ENCODE measurements at places on chromosomes 11 and 22. TPM values are rescaled to one million over a fixed set of nuclear protein-coding genes. Genes with fewer than 3 reads are reported as not detected.

GRCh38 chr11:6599449-6599848 lies 4.0 kb downstream of the RRP8 start:
- DNase-seq: no peak

DNA sequence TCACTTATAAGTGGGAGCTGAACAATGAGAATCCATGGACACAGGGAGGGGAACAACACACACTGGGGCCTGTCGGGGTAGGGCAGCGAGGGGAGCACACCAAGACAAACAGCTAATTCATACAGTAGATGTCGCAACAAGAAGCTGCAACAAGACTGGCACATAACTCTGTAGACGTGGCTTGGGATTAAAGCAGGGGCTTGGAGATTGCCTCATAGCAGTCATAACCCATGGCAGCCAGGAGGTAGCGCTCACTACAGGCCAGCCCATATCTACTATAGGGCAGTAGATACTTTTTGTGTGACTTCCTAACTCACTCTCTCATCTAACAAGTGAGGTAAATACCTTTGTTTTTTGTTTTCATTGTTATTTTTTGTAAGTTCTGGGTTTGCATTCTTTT lies 1.7 kb upstream of the OR9G4 start:
- DNase-seq: no peak

DNA sequence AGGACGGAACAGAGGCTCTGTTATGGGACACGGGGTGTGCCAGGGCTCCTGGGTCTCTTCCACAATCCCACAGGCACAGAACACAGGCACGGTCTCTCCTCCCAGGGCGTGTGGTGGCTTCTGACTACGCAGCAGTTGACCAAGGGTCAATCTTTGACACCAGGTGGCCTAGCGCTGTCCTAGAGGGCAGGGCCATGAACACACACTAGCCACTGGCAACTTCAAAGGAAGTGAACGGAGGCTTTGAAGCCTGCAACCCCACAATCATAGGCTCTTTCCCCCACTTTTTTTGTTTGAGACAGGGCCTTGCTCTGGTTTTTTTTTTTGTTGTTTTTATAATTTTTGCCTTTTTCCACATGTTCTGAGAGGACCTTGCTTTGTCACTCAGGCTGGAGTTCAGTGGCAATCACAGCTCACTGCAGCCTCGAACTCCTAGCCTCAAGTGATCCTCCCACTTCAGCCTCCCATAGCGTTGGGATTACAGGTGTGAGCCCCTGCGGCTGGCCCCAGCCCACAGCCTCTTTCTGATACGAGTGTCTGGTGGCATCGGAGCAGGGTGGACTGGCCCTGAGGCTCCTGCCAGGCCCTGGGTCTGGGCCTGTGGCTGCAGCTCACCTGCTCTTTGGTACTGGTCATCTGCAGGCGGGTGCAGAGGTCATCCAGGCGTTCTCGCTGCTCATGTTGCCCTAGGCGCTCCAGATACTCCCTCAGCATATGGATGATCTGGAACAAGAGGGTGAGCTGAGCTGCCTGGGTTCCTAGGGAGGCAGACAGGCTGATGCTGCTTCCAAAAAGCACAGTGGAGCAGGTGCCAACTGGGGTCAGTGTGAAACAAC lies 9.1 kb downstream of the GALR3 start:
- DNase-seq: no peak

- DNase-seq: no peak
These were observed 24.5 kb downstream of the PISD start for GRCh38 chr22:31637447-31637890.

- DNase-seq: no peak
These were observed 34.3 kb downstream of the GUCY1A2 start for GRCh38 chr11:106983991-106984390.

CRYBA4 gene
- 1.6 TPM for total RNA-seq

MRGPRX4 gene
- total RNA-seq: not detected

C11orf86 gene
- not detected for total RNA-seq

DYNC2H1 gene
- 51.7 TPM for total RNA-seq

- peak; percentile 40 for DNase-seq
These were observed 94.4 kb upstream of the CHRM4 start for GRCh38 chr11:46485856-46486443.

DNA sequence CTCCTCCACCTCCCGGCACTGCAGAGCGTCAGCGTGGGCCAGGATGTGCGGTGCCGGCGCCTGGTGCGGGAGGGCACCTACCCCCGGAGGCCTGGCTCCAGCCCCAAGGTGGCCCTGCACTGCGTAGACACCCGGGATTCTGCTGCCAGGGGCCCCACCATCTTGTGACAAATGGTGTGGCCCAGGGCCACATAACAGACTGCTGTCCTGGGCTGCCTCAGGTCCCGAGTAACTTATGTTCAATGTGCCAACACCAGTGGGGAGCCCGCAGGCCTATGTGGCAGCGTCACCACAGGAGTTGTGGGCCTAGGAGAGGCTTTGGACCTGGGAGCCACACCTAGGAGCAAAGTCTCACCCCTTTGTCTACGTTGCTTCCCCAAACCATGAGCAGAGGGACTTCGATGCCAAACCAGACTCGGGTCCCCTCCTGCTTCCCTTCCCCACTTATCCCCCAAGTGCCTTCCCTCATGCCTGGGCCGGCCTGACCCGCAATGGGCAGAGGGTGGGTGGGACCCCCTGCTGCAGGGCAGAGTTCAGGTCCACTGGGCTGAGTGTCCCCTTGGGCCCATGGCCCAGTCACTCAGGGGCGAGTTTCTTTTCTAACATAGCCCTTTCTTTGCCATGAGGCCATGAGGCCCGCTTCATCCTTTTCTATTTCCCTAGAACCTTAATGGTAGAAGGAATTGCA lies 13.5 kb downstream of the TSKU start:
- no peak for DNase-seq

DNA sequence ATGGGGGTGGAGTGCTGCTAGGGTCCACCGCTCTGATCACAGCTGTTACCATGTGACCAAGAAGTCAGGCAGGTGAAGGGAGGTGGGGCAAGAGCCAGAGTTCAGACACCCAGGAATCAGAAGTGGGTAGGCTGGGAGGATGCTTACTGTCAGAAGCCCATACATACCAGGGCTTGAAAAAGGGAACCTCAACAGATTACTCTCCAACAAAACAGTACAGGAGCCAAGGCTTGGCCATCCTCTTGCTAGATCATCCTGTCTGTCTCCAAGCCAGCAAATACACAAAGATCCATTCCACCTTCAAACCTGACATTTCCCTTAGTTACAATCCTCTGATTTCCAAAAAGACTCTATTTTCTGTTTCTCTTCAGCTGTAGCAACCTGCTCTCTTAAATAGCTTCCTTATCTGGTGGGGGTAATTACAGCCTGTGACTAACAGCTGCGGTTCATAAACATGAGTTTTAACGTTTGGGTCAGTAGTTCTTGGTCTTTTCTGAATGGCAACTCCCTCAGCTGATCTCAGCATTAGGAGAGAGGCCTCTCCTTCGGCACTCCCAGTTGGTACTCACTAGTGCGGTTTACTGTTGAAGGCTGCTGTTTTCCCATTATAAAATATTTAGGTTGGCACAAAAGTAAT lies 31.1 kb upstream of the WT1 start:
- no peak for DNase-seq

CCDC157 gene
- total RNA-seq: 11.1 TPM

DNA sequence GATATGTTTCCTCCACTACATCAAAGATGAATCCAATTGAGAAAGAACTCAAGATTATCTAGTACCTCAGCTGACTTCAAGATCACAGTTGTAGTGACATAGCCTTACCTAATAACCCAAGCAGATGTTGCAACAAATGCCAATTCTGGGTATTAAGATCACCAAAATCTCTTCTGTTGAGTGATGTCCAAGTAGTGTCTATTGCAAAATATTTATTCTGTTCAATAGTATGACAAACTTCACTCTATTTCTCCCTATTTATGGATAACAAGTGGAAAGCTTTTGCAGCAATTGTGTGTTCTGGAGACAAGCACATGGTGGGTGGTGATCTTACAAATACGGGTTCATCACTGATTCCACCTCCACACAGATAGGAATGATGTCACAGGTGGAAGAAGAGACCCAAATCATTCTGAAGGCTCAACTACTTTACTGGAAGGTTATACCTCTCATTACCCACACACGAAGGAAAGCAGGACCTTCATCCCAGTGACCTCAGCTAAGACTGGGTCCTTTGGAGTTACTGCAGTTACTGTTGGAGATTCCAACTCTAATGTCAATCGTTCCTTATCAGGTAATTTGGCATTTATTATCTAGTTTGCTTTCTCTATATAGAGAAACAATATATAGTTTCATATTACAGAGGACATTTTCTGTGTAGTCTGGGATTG lies 72.0 kb downstream of the CD44 start:
- no peak for DNase-seq

GRCh38 chr22:32649515-32650200 lies 151.8 kb upstream of the TIMP3 start:
- DNase-seq: no peak

DNA sequence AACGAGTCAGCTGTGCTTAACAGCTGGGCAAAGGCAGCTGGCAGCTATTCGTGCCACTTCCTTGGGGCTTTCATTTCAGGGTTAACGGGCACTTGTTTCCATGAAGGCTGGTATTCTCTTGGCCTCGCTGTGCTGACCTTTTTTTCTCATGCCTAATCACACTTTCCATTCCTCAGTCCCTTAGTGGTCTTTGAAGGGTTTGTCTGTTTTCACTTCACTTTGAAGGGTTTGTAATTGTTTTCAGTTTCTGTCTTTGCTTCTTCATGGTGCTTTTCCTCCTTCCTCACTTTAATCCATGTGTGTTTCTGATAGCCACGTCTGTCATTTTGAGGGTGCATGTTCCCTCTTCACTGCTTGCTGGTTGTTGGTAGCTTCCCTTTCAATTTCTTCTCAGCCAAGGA lies 24.6 kb downstream of the PPIL2 start:
- DNase-seq: no peak

GAB4 gene
- not detected for total RNA-seq

MS4A6A gene
- total RNA-seq: not detected

GRCh38 chr11:86746514-86746913 lies 53.8 kb upstream of the PRSS23 start:
- DNase-seq: no peak

- DNase-seq: peak; percentile 46
These were observed 52.2 kb upstream of the HMGXB4 start for GRCh38 chr22:35204807-35205775.

MIOX gene
- total RNA-seq: not detected

TEX54 gene
- total RNA-seq: not detected

- peak; percentile 82 for DNase-seq
These were observed at the start of gene CNIH2 for GRCh38 chr11:66277471-66278362. CNIH2 (plus strand) TSS chr11:66278175; CDS start chr11:66278457, 282 bp downstream.

DDI1 gene
- total RNA-seq: not detected

DNA sequence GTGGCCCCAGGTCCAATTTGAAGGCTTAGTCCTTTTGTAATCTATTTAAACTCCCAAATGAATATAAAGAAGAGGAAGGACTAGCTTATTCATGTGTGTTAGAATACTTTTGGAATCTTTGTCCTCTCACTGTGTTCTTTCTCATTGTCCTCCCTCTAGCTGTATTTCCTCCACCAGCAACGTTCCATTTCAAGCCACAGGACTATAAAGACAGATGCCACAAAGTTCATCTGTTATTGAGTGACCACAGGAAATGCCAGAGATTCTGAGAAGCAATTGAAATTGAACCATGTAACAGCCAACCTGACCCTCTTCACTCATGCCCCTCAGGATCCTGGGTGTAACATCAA lies 336.6 kb upstream of the API5 start:
- no peak for DNase-seq

NAV2 gene
- total RNA-seq: 9.6 TPM

Data from neural progenitor cell (in vitro differentiated cells).